Osteocyte (in vitro differentiated cells): ENCODE measurements at places on chromosomes 2 and 18. TPM values are rescaled to one million over a fixed set of nuclear protein-coding genes. Genes with fewer than 3 reads are reported as not detected.
A peak's percentile ranks its signal among the peaks of the same experiment; 100 is the strongest.

The RBKS gene
- 0.83 and 0.99 TPM in 2 replicates for total RNA-seq

The HTR2B gene
- total RNA-seq, result 3.1 and 3.9 TPM in 2 replicates

The MPP4 gene
- 0.52 and 0.83 TPM in 2 replicates for total RNA-seq

The EGR4 gene
- not detected in 2 replicates for total RNA-seq

The DAPL1 gene
- not detected in 2 replicates for total RNA-seq

The DCAF17 gene
- total RNA-seq, result 19.2 and 21.9 TPM in 2 replicates

The CERKL gene
- total RNA-seq, result not detected in 2 replicates

The RFX8 gene
- total RNA-seq, result not detected in 2 replicates

The RNF152 gene
- 70.0 and 76.4 TPM in 2 replicates for total RNA-seq

The GYPC gene
- total RNA-seq, result 110 and 114 TPM in 2 replicates

The DIPK1C gene
- not detected in 2 replicates for total RNA-seq

The SCN7A gene
- 0.11 TPM in 1 of 2 replicates, not detected in the other for total RNA-seq

The KIAA2012 gene
- not detected in 2 replicates for total RNA-seq

GRCh38 chr2:46162329-46163097, 134.7 kb upstream of the EPAS1 start:
- DNase-seq, result no peak
- H3K4me3 ChIP-seq, result no peak overlapping the region
- H3K4me1 ChIP-seq, result peaks cover 17% of the 10 kb centered on the region
- H3K27ac ChIP-seq, result no peak overlapping the region
- H3K27me3 ChIP-seq, result no peaks in the 10 kb centered on the region
- H3K36me3 ChIP-seq, result peaks cover 4% of the 10 kb centered on the region

- H3K36me3 ChIP-seq, result no peaks in the 10 kb centered on the region
- H3K27ac ChIP-seq, result no peak overlapping the region
Observed at GRCh38 chr2:70688427-70688826, 79.6 kb downstream of the ADD2 start.

DNA sequence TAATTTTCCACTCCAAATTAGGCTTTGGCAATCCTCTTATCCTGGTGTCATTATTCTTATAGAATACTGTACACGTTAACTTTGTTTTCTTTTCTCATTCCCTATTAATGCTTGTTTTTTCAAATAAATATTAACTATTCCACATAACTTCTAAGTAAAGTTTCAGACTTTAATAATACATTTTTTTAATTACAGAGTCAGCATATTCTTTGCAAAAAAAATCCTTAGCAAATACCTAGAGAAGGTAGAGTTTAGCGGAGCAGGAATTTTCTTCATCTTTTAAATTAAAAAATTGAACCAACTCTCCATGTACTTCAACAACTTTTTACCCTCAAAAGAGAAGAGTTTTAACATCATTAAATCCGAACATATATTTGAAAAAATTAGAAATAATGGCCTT, 45.2 kb downstream of the RPRM start:
- H3K4me1 ChIP-seq, result no peaks in the 10 kb centered on the region
- H3K27me3 ChIP-seq, result no peaks in the 10 kb centered on the region
- no peak for DNase-seq
- no peak overlapping the region for H3K4me3 ChIP-seq
- H3K36me3 ChIP-seq, result no peaks in the 10 kb centered on the region
- no peak overlapping the region for H3K27ac ChIP-seq

GRCh38 chr18:63344918-63345317, 22.1 kb downstream of the KDSR start:
- H3K36me3 ChIP-seq, result peaks cover 51% of the 10 kb centered on the region
- no peak overlapping the region for H3K27ac ChIP-seq
- no peak overlapping the region for H3K4me3 ChIP-seq
- peaks cover 2% of the 10 kb centered on the region for H3K4me1 ChIP-seq
- DNase-seq, result no peak
- no peaks in the 10 kb centered on the region for H3K27me3 ChIP-seq

DNA sequence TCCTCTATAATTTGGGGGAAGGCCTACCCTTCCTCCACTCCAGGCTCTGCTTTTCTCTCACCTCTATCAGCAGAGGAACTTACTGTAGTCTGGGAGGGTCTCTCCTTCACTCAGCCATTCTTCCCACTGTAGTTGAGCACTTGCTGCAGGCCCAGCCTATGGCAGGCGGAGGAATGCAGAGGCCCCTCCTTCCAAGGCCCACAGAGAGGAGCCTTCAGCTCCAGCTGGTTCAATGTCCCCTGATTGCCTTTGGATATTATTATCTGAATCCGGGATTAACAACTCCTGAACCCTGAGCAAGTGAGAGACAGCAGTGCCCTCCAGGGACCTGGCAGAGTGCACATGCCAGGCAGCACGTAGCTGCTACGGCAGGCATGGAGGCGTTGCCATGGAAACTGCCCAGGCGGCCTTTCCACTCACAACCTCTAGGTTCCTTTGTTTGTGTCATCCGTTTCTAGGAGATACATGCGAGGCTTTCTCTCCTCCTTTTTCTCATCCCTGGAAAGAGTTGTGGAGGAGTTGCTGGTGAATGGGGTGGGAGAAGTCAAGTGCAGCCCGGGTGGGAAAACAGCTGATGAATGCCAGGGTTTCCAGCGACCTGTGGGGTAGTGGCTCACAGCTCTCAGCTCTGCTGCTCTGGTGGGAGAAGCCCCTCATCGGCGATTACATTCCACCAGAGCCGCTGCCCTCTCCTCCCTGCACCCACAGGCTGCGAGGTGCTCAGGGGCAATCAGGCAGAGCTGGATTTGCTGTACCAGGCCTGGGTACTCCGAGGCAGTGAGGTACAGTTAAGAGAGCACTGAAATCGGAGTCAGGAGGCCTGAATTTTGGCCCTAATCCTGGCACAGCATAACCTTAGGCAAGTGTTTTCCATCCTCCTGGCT, 55.3 kb upstream of the HK2 start:
- H3K4me3 ChIP-seq, result no peak overlapping the region
- H3K27me3 ChIP-seq, result peaks cover 8% of the 10 kb centered on the region

GRCh38 chr2:197184959-197185586, 125.5 kb downstream of the ANKRD44 start:
- no peak for DNase-seq
- peaks cover 2% of the 10 kb centered on the region for H3K36me3 ChIP-seq
- H3K27me3 ChIP-seq, result no peaks in the 10 kb centered on the region
- H3K27ac ChIP-seq, result no peak overlapping the region
- no peak overlapping the region for H3K4me3 ChIP-seq

DNA sequence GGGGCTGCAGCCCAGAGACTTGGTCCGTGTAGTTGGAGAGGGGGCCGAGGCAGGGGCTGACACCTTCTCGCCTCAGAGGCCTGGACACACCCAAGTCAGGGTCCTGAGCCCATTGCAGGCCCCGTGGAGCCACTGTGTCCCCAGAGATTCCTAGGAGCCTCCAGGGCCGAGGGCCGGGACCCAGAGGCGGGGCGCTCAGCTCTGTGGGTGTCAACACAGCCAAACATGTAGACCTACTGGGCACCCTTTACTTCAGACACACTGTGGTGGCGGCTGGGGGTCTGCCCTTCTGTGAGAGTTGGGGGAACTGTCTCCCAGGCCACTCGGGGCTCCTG, 459 bp upstream of the ESPNL start:
- no peaks in the 10 kb centered on the region for H3K36me3 ChIP-seq
- DNase-seq, result peak; percentile 63
- no peak overlapping the region for H3K4me3 ChIP-seq
- H3K27ac ChIP-seq, result no peak overlapping the region

- H3K4me1 ChIP-seq, result no peaks in the 10 kb centered on the region
- no peaks in the 10 kb centered on the region for H3K36me3 ChIP-seq
- peaks cover 72% of the 10 kb centered on the region for H3K27me3 ChIP-seq
Observed at GRCh38 chr2:113032737-113033136, 19.9 kb downstream of the IL36B start.

GRCh38 chr2:567865-568638, 109.2 kb downstream of the TMEM18 start:
- H3K36me3 ChIP-seq, result peaks cover 8% of the 10 kb centered on the region
- peak overlapping the region; percentile 99 for H3K27ac ChIP-seq
- peaks cover 40% of the 10 kb centered on the region for H3K4me1 ChIP-seq
- DNase-seq, result peak; percentile 91
- no peaks in the 10 kb centered on the region for H3K27me3 ChIP-seq
- peak overlapping the region; percentile 55 for H3K4me3 ChIP-seq

- H3K27me3 ChIP-seq, result no peaks in the 10 kb centered on the region
- DNase-seq, result no peak
- no peak overlapping the region for H3K4me3 ChIP-seq
Observed at GRCh38 chr2:43714164-43714563, 37.9 kb upstream of the C1GALT1C1L start.

- no peaks in the 10 kb centered on the region for H3K27me3 ChIP-seq
- H3K27ac ChIP-seq, result no peak overlapping the region
- no peak overlapping the region for H3K4me3 ChIP-seq
- H3K36me3 ChIP-seq, result no peaks in the 10 kb centered on the region
Observed at GRCh38 chr2:45195916-45196315, 186.7 kb upstream of the SIX2 start.

GRCh38 chr2:213238753-213239495, 45.3 kb upstream of the SPAG16 start:
- H3K4me1 ChIP-seq, result peaks cover 41% of the 10 kb centered on the region
- no peak for DNase-seq
- H3K36me3 ChIP-seq, result no peaks in the 10 kb centered on the region
- H3K27me3 ChIP-seq, result no peaks in the 10 kb centered on the region

- no peak for DNase-seq
- H3K36me3 ChIP-seq, result no peaks in the 10 kb centered on the region
- no peaks in the 10 kb centered on the region for H3K27me3 ChIP-seq
Observed at GRCh38 chr2:22499082-22499839, 885.7 kb upstream of the KLHL29 start.

DNA sequence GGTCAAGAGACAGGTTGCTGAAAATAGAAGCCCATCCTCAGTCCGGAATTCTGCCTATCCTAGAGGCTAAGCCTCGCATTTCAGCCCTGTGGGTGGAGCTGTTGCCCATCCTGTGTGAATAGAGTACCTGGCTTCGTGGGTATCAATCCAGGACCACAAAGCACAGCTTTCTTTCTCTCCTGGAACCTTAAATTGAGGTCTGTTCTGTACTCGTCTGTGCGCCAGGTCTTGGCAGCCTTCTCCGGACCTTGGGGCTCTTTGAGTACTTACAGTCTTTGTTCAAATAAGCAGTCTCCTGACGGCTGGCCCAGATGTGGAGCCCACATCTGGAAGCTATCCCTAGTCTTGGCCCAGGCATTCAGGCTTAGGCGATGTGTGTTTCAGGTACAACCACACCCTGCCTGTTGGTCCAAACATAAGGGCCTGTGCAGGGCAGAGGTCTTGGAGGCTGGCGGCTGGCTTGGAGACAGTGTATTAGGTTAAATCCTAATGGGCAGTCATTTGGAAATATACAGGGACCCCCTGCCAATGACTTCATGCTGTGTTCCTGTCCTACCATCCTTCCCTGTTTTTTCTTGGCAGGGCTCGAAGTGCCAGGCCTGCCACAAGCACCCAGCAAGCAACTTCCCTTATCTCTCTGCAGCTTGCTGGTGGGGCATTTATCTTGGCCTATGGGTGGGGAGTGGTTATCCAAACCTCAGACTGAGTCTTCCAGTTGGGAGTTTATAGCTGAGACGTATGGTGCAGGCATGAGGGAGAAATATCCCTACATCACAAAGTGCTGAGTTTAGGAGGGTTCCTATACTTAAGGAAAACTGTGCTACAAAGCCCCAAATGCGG, 294.1 kb downstream of the BCL2 start:
- no peaks in the 10 kb centered on the region for H3K36me3 ChIP-seq
- peaks cover 21% of the 10 kb centered on the region for H3K27me3 ChIP-seq
- H3K4me1 ChIP-seq, result no peaks in the 10 kb centered on the region

DNA sequence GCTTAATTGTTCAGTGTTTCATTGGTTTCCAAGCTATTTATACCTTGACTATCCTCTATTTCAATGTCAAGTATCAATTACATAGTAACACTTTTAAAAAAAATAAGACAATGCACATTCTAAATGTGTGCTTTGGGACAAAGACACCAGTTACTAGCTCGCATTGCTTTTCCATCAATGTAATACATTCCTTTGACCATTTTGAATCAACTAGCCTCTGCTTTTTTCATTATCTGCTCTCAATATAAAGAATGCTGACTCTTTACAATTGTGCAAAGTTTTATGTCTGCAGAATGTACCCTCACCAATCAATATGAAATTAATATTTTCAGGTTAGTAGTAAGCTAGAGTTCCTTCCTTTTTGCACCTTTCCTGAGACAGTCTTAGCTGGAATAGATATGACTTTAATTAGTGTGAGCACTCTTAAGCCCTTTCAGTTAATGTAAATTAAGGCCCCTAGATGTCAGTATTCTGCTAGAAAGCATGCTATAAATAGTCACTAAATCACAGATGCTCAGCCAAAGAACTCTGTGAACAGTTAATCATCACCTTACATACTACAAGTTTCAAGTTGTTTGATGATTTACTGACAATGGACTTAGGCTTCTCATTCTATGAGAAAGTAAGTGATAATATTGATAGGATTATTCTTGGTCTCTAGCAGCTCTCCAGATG, 413.6 kb downstream of the PTH2R start:
- no peak overlapping the region for H3K4me3 ChIP-seq
- H3K27ac ChIP-seq, result no peak overlapping the region
- DNase-seq, result no peak
- no peaks in the 10 kb centered on the region for H3K27me3 ChIP-seq
- H3K4me1 ChIP-seq, result no peaks in the 10 kb centered on the region

DNA sequence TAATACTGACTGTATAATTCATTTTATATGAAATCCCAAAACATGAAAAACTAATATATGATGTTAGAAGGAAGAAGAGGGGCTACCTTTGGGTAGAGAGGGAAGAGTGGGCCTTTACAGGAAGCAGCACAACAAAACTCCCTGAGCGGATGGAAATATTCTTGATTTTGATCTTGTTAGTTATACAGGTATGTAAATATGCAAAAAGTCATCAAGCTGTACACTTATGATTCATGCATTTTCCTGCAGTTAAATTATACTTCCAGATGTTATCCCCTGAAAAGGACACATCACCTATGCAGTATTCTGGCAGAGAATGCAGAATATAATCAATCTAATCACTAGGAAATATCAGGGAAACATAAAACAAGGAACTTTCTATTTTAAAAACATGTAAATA, 249.4 kb upstream of the MGAT5 start:
- H3K4me1 ChIP-seq, result no peaks in the 10 kb centered on the region
- no peak for DNase-seq
- H3K36me3 ChIP-seq, result no peaks in the 10 kb centered on the region
- no peak overlapping the region for H3K27ac ChIP-seq
- H3K4me3 ChIP-seq, result no peak overlapping the region
- peaks cover 10% of the 10 kb centered on the region for H3K27me3 ChIP-seq

DNA sequence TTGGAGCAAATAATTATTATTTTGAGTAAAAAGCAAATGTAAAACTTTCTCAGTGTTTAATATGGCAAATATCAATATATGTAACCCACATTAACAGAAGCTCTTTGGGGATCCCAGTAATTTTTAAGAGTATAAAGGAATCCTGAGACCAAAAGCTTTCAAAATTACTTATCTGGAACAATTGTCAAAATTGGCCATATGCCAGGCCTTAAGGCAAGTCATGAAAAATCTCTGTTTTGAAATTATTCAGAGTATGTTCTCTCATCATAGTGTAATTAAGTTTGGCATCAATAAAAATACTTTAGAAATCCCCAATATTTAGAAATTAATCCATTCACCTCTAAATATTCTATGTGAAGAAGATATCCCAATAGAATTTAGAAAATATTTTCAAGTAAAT, 225.3 kb upstream of the ARL4C start:
- no peaks in the 10 kb centered on the region for H3K36me3 ChIP-seq
- peaks cover 18% of the 10 kb centered on the region for H3K4me1 ChIP-seq
- no peaks in the 10 kb centered on the region for H3K27me3 ChIP-seq
- no peak overlapping the region for H3K27ac ChIP-seq
- H3K4me3 ChIP-seq, result no peak overlapping the region
